ENCODE measurements at places on chromosomes 1 and 21.

- no peak for DNase-seq
Measured at GRCh38 chr1:206878456-206878855, 13.0 kb downstream of the IL20 start.

DNA sequence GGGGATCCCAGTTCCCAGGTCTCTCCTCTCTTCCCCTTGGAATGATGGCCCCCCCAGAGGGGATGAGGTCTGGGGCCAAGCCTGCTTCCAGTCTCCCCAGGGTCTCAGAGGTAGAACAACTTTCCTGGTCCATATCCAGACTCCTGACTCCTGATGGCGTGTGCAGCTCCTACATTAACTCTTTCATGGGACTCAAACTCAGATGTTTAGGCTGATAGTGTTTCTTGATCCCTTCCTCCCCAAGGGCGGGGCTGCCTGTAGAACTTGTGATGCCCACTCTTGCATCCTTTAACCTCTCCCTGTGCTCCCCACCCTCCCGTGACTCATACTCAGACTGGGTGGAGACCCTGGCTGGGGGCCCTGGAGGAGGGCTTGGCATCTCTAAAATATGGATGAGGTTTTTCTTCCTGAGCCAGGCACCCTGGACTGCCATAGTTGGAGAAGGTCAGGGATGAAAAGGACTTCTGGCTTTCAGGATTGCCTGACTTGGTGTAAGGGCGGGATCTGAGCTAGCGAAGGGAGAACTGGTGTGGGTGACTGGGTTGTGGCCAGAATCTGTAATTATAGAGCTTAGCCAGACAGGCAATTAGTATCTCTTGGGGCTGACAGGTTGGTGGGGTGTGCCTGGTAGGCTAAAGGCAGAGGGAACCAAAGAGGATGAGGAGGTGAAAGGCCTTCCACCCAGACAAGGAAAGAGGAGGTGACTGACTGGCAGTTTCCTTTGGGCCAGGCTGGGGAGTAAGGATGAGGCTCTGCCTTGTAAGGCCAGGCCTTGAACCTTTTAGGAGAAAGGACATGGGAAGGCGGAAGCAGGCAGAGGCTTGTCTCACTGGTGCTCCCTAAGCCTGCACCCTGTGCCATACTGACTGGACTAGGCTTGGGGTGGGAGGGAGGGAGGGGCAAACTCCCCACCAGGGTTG lies 1.5 kb downstream of the ATP8B2 start:
- peak; percentile 92 for DNase-seq

- DNase-seq, result no peak
Measured at GRCh38 chr1:10789047-10789791, 7.2 kb downstream of the CASZ1 start.

GRCh38 chr1:64242895-64243756 lies 39.7 kb downstream of the UBE2U start:
- DNase-seq, result peak; percentile 73

DNA sequence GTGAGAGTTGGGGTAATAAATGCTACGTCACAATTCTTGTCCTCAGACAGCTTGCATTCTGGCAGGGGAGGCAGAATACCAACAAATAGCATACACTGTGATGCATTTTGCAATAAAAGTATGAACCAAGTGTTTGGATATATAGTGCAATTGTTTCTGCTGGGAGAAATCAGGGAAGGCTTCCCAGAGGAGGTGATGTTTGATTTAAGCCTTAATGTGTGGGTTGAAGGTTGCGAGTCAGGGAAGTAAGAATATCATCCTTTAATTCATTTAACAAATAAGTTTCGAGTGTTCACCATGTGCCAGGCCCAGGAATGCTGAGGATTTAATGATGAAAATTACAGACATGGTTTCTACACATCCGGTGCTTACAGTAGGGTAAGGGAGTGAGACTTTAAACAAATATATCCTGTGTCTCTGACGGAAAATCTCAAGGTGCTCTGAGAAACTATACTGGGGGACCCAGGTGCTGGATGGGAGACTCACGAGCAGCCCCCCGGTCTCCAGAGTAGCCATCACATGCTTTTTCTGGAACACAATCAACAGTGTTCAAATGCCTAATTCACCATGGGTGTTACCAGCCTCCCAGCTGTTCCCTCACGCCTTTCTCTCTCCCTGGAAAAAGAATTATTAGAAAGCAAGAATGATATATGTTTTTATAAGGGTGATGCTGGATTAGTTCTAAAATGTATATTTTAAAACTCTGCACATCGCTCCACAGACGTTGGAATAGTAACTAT lies 31.7 kb downstream of the RASSF5 start:
- no peak for DNase-seq

- no peak for DNase-seq
Measured at GRCh38 chr21:38148046-38148445, 108.7 kb upstream of the KCNJ15 start.

- DNase-seq, result no peak
Measured at GRCh38 chr1:232965912-232966217, 15.5 kb downstream of the NTPCR start.

DNA sequence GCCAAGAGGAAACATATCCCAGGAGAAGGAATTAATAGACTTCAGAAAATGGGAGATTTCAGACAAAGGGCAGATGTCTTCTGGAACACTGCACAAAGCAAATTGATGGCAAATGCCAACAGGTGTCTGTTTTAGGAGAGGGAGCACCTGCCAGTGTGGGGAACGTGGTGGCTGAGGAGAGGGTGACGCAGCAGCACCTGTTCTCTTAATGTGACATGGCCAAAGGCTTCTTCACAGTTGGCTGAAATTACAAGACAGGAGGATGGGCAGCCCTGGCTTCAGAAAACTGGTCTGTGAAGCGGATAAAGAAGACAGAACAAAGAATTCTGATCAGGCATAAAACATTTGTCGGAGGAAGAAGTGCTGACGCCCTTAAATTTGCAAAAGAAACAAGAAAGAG lies 178.7 kb upstream of the RUNX1 start:
- no peak for DNase-seq

DNA sequence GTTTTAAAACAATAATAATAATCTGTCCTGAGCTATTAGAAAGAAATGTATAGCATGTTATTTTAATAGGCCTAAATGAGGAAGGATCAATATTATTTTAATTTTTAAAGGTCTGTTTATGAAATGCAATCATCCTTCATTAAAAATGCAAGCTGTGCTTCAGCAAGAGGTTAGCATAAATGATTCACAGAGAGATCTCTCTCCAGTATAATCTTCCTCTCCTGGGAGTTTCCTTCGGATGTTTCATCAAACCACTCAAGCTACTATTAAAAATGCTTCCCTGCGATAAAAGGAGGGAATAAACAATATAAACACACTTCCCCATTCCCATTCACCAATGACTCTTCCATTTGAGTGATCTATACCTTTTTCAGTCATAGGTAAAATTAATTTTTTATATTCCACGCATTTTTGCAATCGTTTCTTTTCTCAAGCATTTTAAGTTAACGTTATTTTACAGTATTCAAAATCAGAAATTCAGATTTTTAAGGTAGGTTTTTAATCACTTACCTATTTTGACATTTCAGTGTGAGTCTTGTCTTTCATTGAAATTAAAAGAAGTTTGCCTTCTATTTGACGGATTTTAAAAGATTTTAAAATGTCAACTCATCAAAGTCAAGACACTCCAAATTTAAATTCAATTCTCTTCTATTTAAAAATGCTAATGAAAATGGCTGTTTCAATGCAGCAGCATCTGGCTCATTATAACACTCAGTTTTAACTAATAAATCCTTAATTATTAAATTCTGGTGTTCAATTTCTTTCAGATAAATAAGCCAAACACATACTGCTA lies 64.3 kb downstream of the RERE start:
- peak; percentile 38 for DNase-seq

Data from fibroblast of mammary gland (primary cell).